ENCODE measurements at places on chromosomes 11 and 22.

DNA sequence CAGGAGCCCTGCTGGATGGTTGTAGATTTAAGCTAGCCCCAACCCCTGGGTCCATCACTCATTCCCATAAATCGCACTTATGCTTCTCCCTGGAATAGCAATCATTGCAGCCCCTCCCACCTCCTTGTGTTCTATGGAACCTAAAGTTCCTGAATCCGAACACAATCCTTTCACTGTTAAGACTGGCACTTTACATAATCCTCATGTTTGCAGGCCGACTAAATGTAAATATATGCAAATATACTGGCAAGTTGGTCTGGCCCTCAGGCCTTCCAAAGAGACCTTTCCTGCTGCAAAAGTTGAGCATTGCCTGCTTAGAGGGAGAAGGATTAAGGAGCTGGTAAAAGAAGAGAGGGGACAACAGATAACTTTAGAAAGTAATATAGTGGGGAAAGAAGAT lies 892.9 kb downstream of the OPCML start:
- no peak for DNase-seq

GRCh38 chr11:14327116-14327515 lies 31.9 kb downstream of the RRAS2 start:
- no peak for DNase-seq

GRCh38 chr11:129644326-129644725 lies 171.3 kb upstream of the TMEM45B start:
- DNase-seq, result no peak

GRCh38 chr22:21067901-21068680 lies 22.3 kb downstream of the LRRC74B start:
- DNase-seq, result no peak

GRCh38 chr11:57410287-57410686 lies 16.6 kb downstream of the SLC43A3 start:
- no peak for DNase-seq

DNA sequence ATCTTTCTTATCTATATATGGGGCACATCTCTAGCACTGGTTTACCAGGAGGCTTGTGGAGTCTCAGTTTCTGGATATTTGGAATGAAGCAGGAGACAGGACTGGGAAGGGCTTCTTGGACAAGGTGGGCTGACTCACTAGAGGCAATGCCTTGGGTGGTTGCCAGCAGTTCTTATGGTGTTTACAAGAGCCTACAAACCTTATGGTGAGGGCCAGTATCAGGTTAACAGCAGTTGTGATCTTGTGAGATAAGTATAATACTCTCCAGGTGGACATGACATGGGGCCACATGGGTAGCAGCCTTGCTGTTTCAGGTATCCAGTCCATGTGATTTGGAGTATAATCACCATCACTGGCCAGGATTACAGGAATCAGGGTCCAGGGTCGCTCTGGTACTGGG lies 10.2 kb downstream of the FUT4 start:
- DNase-seq, result no peak

DNA sequence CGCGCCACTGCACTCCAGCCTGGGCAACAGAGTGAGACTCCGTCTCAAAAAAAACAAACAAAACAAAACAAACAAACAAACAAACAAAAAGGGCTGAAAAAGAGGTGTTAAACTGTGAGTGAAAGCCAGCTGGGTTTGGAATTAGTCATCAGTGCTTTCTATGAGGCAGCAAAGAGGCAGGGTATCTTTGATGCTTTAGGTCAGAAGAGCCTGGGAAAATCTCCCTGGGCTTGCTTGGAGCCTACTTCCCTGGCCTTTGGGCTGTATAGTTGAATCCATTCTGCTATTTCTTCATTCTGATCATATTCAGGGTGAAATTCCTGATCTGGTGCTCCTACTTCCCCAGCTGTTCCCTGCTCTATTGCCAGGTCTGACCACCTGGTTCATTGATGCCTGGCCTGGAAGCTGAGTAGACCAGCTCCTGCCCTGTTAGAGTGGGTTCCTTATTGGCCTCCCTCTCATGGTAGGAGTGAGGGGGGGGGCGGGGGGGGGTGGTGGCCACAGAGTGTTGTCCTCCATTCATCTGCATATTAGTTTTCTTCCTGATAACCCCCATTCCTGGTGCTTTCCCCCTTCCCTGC lies 65.6 kb downstream of the INSC start:
- DNase-seq, result no peak

DNA sequence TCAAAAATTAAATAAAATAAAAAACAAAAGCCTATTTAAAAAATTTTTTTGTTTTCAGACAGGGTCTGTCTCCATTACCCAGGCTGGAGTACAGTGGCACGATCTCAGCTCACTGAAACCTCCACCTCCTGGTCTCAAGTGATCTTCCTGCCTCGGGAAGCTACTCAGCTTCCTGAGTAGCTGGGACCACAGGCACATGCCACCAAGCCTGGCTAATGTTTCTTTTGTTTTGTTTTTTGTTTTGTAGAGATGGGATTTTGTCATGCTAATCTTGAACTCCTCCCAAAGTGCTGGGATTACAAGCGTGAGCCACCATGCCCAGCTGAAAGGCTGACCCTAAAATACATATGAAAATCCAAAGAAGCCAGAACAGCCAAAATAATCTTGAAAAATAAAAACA lies 20.4 kb upstream of the L3MBTL2 start:
- DNase-seq, result no peak

DNA sequence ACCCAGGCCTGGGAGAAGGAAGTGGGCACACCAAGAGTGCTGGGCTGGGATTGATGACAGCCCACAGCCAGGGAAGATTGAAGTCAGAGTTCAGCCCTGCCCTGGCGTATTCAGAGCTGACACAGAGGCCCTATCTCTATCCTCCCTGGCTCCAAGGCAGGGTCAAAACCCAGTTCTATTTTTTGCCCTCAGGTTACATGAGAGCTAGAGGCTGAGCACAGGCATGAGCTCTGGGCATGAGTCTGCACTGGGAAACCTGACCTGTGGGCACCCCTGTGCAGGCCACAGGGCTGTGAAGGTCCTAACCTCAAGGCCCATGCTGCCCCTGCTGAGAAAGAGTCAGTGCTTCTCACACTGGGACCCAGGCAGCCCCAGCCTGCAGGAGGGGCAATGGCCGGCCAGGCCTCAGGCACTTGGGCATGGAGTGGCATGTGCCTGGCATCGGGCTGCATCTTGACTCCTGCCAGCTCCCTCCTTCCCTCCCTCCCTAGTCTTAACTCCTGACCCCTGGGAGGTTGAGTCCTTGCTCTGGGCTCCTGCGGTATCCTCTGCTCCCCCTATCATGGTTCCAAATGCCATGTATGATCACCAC lies 5.4 kb downstream of the SLC35E4 start:
- DNase-seq, result no peak

GRCh38 chr22:33467620-33468095 lies 409.5 kb upstream of the SYN3 start:
- no peak for DNase-seq

DNA sequence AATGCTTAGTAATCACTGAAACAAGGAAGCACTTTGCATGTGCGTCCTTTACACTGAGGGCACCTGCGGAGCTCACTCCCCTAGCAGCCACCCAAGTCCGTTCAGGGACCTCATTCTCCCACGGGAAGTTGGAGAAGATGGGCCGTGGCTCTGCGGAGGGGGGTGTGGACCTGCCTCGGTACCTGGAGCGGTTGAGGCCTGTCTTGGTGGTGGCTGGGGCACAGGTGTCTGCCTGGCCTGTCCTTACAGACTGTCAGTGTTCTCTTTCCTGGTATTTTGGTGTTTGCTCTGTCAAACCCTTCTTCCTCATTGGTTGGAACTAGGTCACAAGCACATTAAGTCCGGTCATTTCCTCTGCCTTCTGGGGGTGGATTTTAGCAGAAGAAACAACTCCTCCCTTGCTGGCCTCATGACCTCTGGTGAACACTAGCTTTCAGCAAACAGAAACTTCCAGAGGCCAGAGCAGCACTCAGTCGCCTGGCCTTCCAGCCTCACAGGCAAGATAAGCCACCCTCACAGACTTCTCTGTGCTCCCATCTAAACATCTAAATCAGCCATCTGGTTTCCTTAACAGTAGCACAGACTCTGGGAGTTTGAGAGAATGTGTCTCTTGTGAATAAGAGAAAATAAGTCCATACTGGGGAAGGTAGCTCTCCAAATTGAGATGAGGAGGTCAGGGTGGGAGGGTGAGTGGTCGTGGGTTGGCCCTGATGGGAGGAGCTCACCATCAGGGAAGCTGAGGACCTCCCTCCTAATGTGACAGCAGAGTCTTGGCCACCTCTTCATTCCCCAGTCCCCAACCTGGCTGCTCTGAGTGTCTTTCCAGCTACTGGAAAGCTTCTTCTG lies 8.6 kb downstream of the SNAP29 start:
- peak; percentile 4 for DNase-seq

DNA sequence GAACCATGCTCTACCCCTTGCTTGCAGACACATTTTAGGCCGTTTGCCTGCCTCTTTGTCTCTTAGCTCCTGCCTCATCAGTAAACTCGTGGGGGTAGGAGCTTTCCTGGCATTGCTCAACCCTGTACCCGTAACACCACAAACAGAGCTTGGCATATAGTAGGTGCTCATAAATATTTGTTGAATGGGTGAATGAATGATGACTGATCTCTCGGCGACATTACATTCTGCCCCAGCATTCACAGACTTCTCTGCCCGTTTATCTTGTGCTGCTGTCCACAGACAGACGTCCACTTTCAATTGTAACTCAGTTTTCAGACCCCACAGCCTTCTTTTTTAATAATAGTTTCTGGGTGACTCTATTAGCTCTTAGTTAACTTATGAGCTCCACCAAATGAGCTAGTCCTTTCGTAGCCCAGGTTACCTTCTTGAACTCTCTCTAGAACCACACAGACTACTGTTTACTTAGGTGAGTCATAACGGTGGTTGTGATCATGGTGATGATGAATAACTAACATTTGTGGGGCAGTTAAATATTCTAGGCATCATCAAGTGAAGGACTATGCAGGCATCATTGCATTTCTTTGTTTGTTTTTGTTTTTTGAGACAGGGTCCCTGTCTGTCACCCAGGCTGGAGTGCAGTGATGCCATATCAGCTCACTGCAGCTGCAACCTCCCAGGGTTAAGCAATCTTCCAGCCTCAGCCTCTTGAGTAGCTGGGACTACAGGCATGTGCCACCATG lies 188.4 kb downstream of the ADAMTS15 start:
- DNase-seq, result no peak

DNA sequence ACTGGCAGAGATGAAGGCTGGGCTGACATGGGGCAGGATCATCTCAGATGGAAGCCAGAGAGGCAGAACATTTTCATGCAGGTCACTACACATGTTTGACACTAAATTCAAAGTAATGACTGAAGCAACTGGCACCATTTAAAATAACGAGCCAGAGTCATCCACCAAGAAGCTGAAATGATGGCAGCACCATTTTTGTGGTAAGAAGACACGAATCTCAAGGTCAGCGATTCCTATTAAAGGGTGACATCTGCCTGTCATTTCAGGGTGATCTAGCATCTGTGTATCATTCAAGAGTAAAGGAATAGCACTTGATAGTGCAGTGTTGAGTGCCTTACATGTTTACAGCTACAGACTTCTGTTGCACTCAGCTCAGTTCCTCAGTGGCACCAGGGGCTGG lies 113.4 kb upstream of the C11orf87 start:
- DNase-seq, result no peak

- no peak for DNase-seq
Measured at GRCh38 chr11:134041349-134041748, 27.5 kb upstream of the JAM3 start.

- no peak for DNase-seq
Measured at GRCh38 chr11:107457205-107457557, 444 bp downstream of the CWF19L2 start.

DNA sequence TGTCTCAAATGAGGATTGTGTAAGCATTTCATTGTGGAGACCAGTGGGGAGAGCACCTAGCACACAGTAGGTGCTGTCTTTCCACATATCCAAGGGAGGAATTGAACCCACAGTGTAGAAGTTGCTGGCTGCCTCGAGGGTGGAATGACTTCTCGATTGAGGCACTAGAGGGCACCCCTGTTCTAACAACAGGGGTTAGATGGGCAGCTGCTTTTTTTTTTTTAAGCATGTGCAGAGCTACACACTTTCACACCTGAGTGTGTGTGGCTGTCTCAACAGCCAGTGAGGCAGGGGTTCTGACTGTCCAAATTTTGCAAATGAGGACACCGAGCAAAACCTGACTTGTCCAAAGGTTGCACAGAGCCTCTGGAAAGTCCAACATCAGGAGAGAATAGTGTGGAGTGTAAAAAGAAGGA lies 118.2 kb upstream of the CRYBB3 start:
- peak; percentile 64 for DNase-seq

- no peak for DNase-seq
Measured at GRCh38 chr11:91913407-91913806, 311.2 kb upstream of the FAT3 start.

- DNase-seq, result no peak
Measured at GRCh38 chr11:32148895-32149294, 58.0 kb downstream of the RCN1 start.

- DNase-seq, result no peak
Measured at GRCh38 chr11:44361813-44362212, 51.9 kb upstream of the ALX4 start.

DNA sequence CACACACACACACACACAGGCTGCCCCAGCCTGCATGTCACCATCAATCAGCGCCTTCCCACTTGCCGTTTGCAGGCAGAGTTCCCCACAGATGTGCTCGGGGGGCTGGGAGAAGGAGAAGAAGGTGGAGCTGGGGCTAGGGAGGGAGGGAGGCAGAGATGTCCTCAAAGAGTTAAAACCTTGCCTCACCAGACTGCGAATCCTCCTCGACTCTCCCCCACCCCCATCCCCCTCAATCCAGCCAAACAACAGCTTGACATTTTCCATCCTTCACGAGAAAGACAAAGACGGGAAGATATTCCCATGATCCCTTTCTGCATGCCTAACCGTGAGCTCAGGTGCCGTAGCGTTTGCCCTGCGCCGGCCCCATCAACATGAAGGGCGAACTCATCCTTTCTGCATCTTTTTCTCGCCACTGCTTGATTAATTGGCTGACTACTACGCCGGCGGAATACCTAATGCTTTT lies 365.5 kb downstream of the MIAT start:
- no peak for DNase-seq

GRCh38 chr11:44221456-44221855 lies 88.5 kb downstream of the ALX4 start:
- no peak for DNase-seq

DNA sequence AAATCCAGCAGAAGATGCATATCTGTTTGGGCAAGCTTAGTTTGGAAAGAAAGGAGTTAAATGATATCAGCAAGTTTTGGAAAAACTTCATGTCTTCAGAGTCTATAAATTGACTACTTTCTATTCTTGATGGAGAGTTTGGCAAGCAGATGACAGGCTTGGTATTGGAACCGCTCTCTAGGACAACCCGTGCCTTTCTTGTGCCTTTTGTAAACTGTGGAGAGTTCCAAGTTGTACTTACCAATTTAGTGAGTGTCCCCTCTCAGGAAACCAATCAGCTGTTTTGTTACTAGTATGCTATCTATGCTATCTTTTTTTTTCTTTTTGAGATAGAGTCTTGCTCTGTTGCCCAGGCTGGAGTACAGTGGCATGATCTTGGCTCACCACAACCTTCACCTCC lies 43.7 kb upstream of the CTTN start:
- DNase-seq, result no peak

GRCh38 chr11:126888115-126888712 lies 112.4 kb downstream of the KIRREL3 start:
- DNase-seq, result no peak
